ENCODE measurements at places on chromosomes 5 and 9. TPM values are rescaled to one million over a fixed set of nuclear protein-coding genes. Genes with fewer than 3 reads are reported as not detected.

- no peak for DNase-seq
Measured at GRCh38 chr5:122757285-122757684, 17.6 kb upstream of the SNX2 start.

GRCh38 chr5:132057498-132058255 lies 2.8 kb upstream of the IL3 start:
- DNase-seq, result no peak

GRCh38 chr5:163373436-163374084 lies 63.8 kb upstream of the CCNG1 start:
- no peak for DNase-seq

The SLC9A3 gene
- total RNA-seq, result 2.7 TPM

The NAA35 gene
- total RNA-seq, result 19.3 TPM

DNA sequence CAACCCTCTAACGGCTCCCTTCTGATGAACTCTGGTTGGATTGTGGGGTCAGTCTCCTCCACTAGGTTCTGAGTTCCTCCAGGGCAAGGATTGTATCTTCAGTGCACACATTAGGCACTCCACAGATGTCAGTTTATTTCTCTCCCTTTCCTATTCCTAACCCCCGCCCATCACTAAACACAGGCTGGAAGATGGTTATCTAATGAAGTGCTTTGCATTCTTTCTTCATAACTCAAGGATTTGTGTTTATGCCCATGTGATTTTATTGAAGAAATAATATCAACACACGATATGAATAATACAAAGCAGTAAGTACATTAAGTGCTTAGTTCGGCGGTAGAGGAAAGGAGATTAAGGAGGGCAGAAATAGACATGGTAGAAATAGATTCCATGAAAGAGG lies 4.4 kb upstream of the CREBRF start:
- no peak for DNase-seq

DNA sequence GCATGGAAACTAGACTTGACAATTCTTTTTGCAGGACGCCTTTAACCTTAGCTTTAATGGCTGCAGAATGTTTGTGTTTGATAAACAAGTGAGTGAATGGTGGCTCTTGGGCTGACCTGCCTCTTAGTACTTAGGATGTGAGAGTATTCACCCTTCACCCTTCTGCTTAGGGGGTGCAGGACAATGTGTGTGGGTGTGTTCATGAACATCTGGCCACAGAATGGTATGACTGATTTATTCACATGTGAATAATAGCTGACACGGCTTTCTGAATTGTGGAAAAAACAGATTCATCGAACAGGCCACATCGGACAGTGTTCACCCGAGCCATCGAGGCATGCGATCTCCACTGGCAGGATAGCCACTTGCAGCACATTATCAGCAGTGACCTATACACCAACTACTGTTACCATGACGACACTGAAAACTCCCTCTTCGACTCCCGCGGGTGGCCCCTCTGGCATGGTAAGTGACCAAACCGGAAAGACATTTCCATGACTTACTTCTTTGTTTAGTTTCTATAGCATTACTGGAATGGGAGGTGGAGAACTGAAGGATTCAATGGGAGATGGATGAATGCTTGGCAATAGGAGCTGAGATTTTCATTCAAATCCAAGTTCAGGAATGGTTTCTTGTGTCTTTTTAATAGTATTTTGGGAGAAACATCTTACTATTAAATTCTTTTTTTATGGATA lies 193.6 kb downstream of the ZSWIM6 start:
- DNase-seq, result no peak

The GADD45G gene
- total RNA-seq, result not detected

The PCDHGA4 gene
- total RNA-seq, result 1.8 TPM

The TMEM174 gene
- not detected for total RNA-seq

DNA sequence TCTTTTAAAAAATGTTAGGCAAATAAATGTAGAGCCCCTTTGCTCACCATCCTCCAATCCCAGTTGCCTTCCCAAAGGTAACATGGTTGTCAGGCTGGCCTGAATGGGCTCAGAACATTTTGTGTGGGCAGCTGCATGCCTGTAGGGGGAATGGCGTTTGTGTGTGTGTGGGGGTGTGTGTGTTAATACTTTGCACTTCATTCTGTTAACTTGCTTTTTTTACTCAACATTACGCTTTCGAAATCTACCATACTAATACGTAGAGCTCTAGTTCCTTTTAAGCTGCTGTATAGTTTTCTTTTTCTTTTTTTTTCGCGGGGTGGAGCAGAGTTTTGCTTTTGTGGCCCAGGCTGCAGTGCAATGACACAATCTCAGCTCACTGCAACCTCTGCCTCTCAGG lies 14.0 kb downstream of the MYOZ3 start:
- no peak for DNase-seq

- peak; percentile 47 for DNase-seq
Measured at GRCh38 chr5:4868140-4868735, 271.9 kb upstream of the ADAMTS16 start.

The GMCL2 gene
- total RNA-seq, result not detected

DNA sequence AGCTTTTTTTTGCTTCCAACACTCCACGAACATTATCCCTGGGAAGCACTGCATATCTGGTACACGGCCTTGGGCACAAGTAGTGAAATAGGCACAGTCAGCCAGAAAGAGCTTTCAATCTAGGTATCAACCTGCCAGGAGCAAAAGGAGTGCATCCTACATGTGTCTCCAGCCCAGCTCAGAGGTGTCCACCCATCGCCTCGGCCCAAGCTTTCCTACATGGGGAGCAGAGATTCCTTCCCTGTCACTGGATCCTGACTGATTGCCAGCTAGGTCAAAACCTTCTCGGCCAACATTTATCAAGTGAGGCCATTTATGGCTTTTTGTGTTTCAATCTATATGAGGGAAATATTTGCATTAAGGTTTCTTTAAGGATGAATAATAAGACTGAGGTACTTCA lies 55.8 kb downstream of the GOLM1 start:
- no peak for DNase-seq

The PIP5K1B gene
- 10.7 TPM for total RNA-seq

The PHF24 gene
- total RNA-seq, result not detected

- DNase-seq, result no peak
Measured at GRCh38 chr9:114994768-114995167, 64.4 kb upstream of the TNFSF8 start.

The LRRC14B gene
- total RNA-seq, result 4.4 TPM

DNA sequence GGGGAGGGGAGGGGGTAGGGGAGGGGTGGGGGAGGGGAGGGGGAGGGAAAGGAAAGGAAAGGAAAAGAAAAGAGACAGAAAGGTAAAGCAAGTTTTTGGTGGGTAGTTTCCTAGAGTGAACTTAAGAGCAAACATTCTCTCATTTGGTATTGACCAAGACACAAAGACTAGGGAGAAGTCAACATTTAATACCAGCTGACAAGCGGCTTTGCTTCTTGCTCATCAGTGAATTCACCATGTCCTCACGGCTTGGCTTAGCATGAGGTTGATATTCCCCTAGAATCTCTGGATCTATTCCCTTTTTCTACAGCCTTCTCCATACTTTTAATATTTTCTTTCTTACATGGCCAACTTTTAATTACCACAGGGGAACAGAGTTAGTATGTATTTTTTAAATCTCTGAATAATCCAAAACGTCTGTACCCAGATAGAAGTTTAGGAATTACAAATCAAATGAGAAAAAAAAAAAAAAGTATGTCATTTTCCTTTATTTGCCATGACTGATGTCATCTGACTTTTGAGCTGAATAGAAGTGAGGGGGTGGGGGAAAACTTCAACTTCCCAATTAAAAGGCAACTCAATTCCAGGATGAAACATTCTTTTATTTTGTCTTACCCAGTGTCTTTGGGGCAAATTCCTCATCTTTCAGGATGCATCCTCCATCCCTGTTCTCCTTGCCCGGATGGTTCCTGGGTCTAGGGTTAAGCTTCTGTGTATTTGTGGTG lies 40.1 kb upstream of the GLIS3 start:
- no peak for DNase-seq

GRCh38 chr9:134598884-134599245 lies 42.7 kb upstream of the COL5A1 start:
- DNase-seq, result no peak

The SLC24A2 gene
- total RNA-seq, result not detected

GRCh38 chr5:14560091-14560595 lies 21.4 kb upstream of the OTULINL start:
- no peak for DNase-seq

The TBC1D2 gene
- total RNA-seq, result 3.2 TPM

GRCh38 chr5:57358796-57359592 lies 123.6 kb downstream of the ACTBL2 start:
- no peak for DNase-seq

DNA sequence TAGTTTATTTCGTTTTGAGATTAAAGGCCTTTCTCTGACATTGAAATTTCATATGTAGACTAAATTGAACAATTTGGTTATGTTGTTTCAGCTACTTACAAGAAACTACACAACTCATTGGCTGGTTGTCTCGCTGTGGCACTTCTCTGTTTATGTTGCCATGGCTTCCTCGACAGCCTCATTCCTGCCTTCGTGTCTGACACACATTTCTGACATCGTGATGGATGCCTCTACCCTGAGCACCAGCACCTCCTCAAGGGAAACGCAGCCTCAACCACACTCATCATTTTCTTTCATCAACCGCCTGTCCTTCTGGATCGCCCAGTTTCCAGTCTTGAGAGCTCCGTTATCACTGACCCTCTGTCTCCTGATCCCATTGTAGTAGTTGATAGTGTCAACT lies 562.8 kb downstream of the PDE4D start:
- DNase-seq, result no peak

The PCDHGB6 gene
- total RNA-seq, result 4.1 TPM

DNA sequence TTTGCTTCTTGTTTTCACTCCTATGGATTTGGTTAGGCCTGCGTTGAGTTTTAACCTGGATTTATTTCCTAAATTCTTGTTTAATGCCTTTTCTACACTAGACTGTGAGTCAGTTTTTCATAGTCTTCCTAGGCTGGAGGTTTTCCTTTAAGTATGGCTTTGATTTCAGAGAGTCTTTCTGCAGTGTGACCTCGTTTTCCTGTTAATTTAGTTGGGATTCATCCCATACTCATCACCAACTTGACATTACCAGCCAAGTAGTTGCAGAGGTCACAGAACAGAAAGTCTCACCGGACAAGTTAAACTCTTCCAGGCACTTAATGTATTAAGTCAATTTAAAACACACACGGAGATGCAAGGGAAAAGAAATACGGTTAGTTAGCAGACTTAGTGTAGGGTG lies 29.7 kb upstream of the AUH start:
- DNase-seq, result no peak

The PCDHGB4 gene
- 6.5 TPM for total RNA-seq

DNA sequence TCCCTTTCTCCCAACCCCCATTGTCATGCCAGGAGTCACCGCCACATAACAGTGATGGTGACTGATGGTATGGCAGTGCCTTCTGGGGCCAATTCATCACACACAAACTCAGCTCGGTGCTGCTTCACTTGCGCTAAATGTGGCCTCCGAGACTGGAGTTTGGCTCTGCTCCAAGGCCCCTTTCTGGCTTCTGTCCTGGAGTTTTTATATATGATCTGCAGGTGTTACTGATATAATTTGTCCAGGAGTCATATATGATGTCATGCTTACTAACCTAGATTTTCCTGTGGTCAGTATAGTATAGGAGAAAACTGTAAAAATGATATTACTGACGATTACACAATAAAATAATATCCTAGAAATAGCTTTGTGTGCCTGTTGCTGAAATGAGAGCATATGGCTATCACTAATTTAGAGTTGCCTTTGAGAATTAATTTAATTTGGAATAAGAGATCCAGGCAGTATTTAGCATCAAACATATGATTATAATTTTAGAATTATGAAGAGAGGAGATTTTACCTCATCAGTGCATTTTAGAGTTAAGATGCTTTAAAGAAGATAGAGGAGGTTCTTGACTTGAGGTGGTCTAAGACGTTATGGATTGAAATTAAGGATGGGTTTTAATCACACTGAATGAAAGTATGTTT lies 334.1 kb upstream of the CD180 start:
- DNase-seq, result no peak

The PHF19 gene
- 211 TPM for total RNA-seq

DNA sequence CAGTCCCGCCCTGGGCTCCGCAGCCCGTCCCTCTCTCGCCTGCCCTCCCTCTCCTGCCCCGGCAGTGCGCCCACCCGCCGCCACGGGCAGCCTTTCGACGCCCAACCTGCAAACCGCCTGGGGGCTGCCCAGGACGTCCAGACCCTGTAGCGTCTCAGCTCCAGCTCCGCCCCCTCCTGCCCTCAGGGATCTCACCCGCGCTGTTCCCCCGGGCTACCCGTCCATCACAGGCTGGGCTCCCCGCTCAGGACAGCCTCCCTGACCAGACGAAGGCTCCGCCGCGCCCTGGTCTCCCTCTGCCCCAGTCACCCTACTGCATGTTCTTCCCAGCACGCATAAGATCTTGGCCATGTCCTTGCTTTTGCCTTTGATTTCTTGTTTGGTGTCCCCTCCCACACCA lies 1.4 kb downstream of the RASGEF1C start:
- no peak for DNase-seq

- DNase-seq, result no peak
Measured at GRCh38 chr9:80881320-80881719, 808.0 kb downstream of the TLE1 start.

DNA sequence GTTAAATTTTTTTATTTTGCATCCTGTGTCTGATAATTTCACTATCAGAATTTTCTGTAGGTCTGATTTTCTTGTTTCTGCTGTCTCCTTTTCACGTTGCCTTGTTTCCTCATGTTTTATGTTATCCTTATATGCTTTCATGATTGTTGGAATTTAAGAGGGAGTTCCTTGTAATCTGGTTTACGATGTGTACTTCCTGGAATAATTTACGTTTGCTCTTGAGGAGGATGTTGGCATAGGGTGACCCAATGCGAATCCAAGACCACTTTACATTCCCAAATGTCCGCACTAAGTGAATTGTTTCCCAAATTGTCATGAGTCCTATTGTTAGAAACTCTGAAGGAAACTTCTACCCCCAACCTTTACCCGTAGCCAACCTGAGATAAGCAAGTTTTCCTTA lies 80.3 kb downstream of the ADAMTSL1 start:
- DNase-seq, result no peak

The GPR150 gene
- total RNA-seq, result not detected

The ZNG1E gene
- total RNA-seq, result 101 TPM

The SLCO4C1 gene
- total RNA-seq, result not detected

The FBXL7 gene
- not detected for total RNA-seq

The OR1Q1 gene
- total RNA-seq, result not detected

- no peak for DNase-seq
Measured at GRCh38 chr5:102737805-102738469, 17.2 kb upstream of the PAM start.

GRCh38 chr5:9653811-9654210 lies 23.7 kb upstream of the TAS2R1 start:
- DNase-seq, result no peak

- DNase-seq, result no peak
Measured at GRCh38 chr9:116020801-116021200, 132.8 kb upstream of the PAPPA start.
